NCI-H460 (cell line): ENCODE measurements at places on chromosomes 7 and 10.
A peak's percentile ranks its signal among the peaks of the same experiment; 100 is the strongest.

- no peak for DNase-seq
These were observed 623.7 kb downstream of the PARD3 start for GRCh38 chr10:34191406-34191805.

DNA sequence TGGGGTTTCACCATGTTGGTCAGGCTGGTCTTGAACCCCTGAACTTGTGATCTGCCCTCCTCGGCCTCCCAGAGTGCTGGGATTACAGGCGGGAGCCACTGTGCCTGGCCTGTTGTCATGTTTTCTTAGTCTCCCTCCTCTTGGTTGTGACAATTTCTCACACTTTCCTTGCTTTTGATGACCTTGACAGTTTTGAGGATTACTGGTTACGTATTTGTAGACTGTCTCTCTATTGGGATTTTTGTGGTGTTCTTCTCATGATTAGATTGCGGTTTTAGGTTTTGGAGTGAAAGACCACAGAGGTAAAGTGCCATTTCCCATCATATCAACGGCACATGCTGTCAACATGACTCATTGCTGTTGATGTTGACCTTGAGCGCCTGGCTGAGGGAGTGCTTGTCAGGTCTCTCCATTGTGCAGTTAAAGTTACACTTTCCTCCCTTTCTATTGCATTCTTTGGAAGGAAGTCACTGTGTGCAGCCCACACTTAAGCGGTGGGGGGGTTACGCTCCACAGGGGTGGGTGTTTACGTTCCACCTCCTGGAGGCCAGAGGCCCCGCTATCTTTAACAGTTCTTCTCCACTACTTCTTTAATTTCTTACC lies 10.8 kb downstream of the NEURL1 start:
- DNase-seq: no peak

- DNase-seq: no peak
These were observed 648.1 kb downstream of the ANKRD7 start for GRCh38 chr7:118872568-118872967.

GRCh38 chr7:27111751-27112277 lies 9.3 kb upstream of the HOXA2 start:
- DNase-seq: no peak

- DNase-seq: no peak
These were observed 7.8 kb upstream of the ZYX start for GRCh38 chr7:143373255-143373794.

DNA sequence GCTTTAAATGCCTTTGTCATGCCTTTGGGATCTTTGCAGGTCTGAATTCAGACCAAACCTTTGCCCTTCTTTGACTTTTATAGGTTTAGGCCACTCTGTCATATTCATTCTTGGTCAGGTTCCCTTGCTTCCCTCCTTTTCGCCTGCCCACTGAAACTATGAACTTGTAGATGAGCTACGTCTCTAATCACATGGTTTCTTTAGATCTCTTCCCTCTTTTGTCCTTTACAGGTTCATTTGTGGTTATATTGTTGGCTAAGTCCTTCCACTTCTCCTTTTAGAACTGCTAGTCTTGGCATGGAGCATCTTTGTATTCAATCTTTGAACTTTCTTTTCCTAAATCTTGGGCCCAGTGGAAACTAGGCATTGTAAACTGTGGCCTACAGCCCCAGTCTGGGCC lies 104.0 kb upstream of the ZEB1 start:
- no peak for DNase-seq

GRCh38 chr7:128352153-128352537 lies 8.4 kb upstream of the RBM28 start:
- no peak for DNase-seq

DNA sequence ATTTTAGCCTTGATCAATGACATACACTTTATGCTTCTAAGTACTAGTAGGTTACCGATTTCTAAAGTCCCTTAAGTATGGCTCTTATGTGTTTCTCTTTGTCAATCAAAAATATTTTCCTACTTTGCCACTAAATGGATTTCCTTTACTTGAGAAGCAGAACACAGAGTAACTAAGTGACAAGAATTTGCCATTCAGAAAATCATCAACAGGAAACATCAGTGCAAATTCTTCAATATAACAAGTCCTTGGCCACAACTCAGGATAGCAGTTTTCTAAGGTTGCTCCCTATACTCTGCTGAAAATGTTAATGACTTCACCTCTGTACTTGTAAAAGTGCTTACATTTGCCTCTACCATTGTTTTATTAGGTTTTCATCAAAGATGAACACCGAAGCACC lies 239.6 kb upstream of the SLC26A5 start:
- DNase-seq: no peak

- peak; percentile 25 for DNase-seq
These were observed 255.3 kb downstream of the DNAJB9 start for GRCh38 chr7:108824840-108825580.

- no peak for DNase-seq
These were observed 335.4 kb upstream of the MTPN start for GRCh38 chr7:136312592-136312991.

- no peak for DNase-seq
These were observed 75.4 kb downstream of the NUDCD3 start for GRCh38 chr7:44415047-44415446.
